Stimulated activated CD4-positive, alpha-beta T cell treated with anti-CD3 and anti-CD28 coated beads, Interleukin-12 subunit alpha, Interleukin-12 subunit beta, amount 100 ng/mL, for 24 hours (primary cell): ENCODE measurements at places on chromosomes 11 and 22.

DNA sequence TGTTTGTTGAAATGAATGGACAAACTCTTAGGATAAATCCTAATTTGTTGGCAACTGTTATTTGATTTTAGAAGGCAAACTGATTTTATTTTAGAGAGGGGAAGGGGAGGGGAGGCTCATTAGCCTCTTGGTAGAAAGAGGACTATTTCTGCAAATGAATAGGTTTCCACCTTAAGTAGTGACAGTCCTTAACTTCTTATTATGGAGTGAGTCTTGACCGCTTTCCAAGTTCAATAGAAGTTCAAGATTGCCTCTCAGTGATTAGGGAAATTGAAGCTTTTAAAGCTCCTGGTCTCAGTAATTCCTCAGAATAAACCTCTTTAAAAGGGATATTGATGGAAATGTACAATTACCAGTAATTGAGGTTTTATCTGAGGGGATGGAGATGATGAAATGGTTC lies 55.7 kb downstream of the PANX1 start:
- DNase-seq, result no peak

DNA sequence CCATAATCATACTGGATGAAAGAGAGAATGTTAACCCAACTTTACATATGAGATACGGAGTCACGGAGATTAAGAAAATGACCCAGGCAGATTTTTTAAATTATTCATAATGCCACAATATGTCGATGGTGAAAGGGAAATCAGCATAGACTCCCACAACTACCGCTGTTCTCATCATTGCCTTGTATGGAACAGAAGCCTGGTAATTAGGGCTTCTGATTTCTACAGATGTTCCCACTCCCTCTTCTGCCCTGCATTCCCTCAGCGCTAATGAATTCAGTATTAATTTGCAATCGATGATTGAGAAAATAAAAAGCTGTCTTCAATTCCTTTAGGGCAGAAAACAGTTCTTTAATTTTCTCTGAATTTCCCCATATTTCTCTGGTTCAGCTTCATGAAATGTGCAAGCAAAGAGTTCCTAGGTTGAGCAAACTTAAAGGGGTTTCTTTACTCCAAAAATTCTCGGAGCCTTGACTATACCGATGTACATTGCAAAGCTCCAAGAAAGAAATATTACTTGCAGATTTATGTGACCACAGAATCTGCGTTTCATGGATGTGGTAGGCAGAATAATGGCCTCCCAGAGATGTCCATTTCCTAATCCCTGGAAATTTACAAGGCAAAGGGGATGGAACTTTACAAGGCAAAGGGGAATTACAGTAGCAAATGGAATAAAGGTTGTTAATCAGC lies 134.9 kb upstream of the ZC3H12C start:
- DNase-seq, result no peak

GRCh38 chr11:57801183-57801485 lies 39.5 kb downstream of the CTNND1 start:
- no peak for DNase-seq

DNA sequence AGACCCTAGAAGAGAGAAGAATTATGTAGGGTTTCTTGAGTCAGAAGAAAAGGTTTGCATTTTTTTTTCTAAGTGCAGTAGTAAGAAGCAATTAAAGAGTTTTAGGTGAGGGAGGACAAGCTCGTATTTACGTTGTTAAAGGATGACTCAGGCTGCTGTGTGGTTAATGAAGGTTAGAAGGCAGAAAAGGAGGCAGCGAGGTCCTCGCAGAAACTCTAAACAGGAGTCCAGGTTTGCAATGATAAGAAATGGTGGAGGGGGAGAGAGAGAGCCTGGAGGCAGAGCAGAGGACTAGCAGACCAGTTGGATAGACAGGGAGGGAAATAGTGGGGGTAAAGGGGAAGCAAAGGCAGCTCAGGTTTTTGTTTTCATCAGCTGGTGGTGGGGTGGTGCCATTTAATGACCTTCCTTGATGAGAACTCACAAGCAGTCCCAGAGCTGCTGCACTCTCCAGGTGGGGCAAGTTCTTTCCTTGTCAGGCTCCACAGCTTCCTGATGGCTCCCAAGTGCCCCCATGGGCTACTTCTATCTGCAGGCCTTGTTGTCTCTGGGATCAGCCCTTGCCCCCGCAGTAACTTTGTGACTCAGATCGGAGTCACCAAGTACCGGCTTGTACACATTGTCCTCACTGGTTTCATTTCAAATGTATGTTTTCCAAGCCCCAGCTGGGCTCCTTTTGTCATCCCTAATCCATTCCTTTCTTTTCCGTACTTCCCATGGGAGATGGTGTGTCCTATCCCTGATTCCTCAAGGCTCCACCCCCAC lies 8.3 kb upstream of the INSC start:
- no peak for DNase-seq

GRCh38 chr22:22910272-22911240 lies 22.9 kb downstream of the IGLL5 start:
- DNase-seq, result no peak

- DNase-seq, result no peak
These were observed 1077.3 kb downstream of the OPCML start for GRCh38 chr11:132455044-132455443.
